ENCODE measurements at places on chromosomes 13 and 19.

DNA sequence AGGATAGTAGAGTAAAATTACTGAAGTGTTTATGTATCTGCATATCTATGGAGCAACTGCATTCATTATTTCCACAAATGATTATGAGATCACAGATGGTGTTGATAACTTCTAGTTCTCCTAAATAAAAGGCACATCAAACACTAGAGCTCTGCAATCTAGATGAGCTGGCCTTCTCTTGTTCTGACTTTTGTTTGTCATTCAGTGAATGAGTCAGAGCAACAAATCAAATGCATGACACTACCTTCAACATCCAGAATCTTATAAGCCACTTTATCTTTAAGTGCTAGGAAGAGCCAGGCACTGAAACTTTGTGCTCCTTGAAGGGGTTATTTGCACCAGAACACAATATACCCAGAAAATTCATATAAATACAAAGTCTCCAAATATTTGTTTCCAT lies 456.0 kb downstream of the PCDH17 start:
- no peak for DNase-seq

- DNase-seq: no peak
Observed at GRCh38 chr19:50836543-50837195, 3.3 kb upstream of the KLK15 start.

DNA sequence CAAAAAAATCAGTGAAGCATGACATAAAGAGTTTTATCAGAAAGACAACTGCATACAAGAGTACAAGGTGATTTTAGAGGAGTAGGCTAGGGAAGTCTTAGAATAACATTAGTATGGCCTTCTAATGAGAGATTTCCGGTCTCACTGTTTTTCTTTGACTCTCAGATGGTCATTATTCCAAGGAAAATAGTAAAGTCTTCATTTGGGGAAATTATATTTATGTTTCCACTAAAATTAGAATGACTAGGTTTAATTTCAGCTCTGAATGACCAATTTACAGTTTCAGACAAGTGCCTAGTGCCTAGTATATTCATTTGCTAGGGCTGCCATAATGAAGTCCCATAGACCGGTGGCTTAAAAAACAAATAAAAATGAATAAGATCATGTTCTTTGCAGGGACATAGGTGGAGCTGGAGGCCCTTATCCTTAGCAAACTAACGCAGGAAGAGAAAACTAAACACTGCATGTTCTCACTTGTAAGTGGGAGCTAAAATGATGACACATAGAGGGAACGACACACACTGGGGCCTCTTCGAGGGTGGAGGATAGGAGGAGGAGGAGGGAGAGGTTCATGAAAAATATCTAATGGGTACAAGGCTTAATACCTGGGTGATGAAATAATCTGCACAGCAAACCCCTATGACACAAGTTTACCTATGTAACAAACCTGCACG lies 303.1 kb downstream of the PCDH9 start:
- DNase-seq: peak; percentile 66

GRCh38 chr19:54207676-54207982 lies 7.0 kb downstream of the RPS9 start:
- no peak for DNase-seq

- no peak for DNase-seq
Observed at GRCh38 chr19:17145546-17146497, 69.3 kb upstream of the USE1 start.

GRCh38 chr13:55000043-55000442 lies 1971.4 kb downstream of the OLFM4 start:
- no peak for DNase-seq

- no peak for DNase-seq
Observed at GRCh38 chr19:44725251-44725650, 23.3 kb upstream of the BCL3 start.

GRCh38 chr19:6736169-6736916 lies 1.0 kb downstream of the GPR108 start:
- DNase-seq: peak; percentile 84

GRCh38 chr19:48283908-48284307 lies 14.0 kb downstream of the ZNF114 start:
- no peak for DNase-seq

GRCh38 chr13:73303851-73304250 lies 245.0 kb downstream of the KLF5 start:
- DNase-seq: no peak

- DNase-seq: no peak
Observed at GRCh38 chr13:70253834-70254233, 145.6 kb upstream of the KLHL1 start.

DNA sequence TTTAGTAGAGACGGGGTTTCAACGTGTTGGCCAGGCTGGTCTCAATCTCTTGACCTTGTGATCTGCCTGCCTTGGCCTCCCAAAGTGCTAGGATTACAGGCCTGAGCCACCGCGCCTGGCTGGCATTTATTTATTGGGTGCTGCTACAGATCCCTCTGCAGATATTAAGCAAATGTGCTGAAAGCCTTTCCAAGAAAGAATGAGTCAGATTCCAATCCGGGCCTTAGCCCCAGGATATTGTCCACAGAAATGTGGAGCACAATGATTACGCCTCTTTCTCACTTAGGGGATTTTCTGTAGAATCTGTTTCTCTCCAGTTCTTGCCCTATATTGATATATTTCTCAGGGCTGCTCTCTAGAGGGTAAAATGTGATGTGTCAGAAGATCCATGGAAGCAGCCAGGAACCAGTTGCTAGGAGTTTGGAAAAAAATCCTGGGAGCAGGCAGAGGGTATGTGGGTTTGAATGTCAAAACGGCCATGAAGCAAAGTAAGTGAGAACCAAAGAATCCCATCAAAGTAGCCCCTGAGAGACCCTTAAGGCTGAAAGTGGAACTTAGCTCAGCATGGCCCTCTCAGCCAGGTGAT lies 24.8 kb upstream of the IGFL4 start:
- no peak for DNase-seq

- peak; percentile 15 for DNase-seq
Observed at GRCh38 chr13:99258210-99258860, at the start of gene GPR18. GPR18 (minus strand) TSS chr13:99258379; CDS start chr13:99255872, 2,507 bp downstream.

- DNase-seq: peak; percentile 75
Observed at GRCh38 chr13:31199849-31200636, at the start of gene B3GLCT. B3GLCT (plus strand) TSS chr13:31199975; CDS start chr13:31200085, 110 bp downstream.

DNA sequence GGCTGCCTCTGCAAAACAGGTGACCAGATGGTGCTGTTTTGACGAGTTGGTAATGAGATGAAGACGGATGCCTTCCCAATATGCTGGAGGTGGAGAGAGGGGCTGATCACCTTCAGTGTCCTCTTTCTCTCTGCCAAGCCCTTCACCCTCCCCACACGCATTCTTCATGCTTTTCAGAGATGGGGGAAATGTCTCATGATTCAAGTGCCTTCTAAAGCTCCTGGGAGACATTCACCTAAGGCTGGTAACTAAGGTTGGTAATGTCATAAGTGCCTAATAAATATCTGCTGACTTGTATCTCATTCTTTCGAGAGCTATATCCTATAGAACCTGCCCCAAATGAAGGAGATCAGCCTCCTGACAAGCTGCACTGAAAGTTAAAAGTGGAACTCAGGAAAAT lies 86.2 kb upstream of the MBNL2 start:
- DNase-seq: no peak

GRCh38 chr13:23105051-23105450 lies 75.7 kb upstream of the SGCG start:
- no peak for DNase-seq

- peak; percentile 51 for DNase-seq
Observed at GRCh38 chr13:41842036-41842620, 118.8 kb downstream of the VWA8 start.

DNA sequence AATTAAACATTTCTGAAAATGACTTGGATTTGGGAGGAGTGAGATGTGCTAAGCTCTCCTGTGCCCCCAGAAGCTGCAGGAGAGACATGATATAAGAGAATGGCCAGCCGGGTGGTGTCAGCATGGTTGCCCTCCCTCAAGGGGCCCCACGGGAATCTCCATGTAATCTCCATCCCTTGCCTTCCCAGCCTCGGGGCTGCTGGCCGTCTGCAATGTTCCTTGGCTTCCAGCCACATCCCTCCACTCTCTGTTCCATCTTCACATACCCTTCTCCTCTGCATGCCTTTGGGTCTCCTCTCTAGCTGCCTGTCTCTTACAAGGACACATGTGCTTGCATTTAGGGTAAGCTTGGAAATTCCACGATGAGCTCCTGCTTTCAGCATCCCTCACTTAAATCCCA lies 172.0 kb downstream of the TSHZ3 start:
- no peak for DNase-seq

- no peak for DNase-seq
Observed at GRCh38 chr13:92901739-92902138, 324.9 kb upstream of the GPC6 start.

GRCh38 chr19:36849701-36850558 lies 746 bp upstream of the ZNF345 start:
- DNase-seq: peak; percentile 94

DNA sequence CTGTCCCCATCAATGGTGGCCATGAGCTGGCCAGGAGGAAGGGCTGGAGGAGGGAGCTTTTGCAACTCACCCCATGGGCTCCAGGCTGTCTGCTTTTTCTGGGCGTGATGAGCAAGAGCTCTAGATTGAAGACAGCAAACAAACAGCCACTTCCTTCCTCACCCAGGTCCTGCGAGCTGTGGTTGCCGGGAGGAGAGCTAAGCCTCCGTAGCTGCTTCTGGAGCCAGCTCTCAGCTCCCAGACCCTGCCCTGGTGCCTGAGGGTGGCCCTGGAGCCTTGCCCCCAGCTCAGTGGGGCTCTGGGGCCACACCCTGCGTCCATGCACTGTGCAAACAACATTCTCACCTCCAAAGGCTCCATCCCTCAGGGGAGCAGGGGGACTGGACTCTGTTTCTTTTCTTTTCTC lies 6.2 kb downstream of the MYO1F start:
- no peak for DNase-seq

- DNase-seq: no peak
Observed at GRCh38 chr13:77836423-77836822, 82.2 kb downstream of the EDNRB start.

DNA sequence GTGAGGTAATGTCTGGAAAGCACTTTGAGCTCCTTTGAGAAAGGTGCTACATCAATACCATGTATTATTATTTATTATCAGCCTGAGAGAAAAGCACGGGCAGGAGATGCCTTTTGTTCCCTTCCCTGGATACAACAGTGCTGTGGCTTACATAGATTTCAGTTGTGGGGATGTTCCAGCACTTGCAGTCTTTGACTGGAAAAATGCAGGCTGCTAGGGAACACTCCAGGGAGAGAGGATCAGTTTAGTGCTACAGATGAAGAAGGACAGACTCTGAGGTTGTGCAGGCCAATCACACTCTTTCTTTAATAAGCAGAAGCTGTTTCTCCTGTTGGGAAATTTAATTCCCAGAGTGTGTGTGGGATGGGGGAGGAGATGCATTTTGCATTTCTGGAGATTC lies 94.5 kb upstream of the OBI1 start:
- no peak for DNase-seq

DNA sequence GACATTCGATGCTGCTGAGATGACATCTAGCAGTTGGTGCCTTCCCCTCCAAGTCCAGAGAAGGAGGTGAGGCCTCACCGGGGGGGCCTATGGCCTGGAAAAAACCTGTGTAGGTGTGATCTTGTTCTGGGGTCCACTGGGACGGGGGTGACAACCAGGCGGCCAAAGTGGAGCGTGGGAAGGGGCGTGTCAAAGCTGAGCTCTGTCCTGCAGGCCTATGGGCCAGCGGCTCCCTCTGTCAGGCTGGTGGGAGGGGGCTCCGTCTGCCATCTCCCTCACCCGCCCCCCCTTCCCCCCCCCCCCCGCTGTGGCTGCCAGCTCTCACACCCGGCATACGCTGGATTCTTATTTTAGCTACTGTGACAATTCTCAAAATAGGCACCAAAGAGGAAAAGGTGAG lies 56.7 kb upstream of the UQCRFS1 start:
- DNase-seq: no peak

- no peak for DNase-seq
Observed at GRCh38 chr13:50122455-50122854, 107.2 kb downstream of the KCNRG start.

GRCh38 chr19:28497887-28498286 lies 715.1 kb downstream of the UQCRFS1 start:
- no peak for DNase-seq

- no peak for DNase-seq
Observed at GRCh38 chr13:57946361-57946760, 314.8 kb downstream of the PCDH17 start.

DNA sequence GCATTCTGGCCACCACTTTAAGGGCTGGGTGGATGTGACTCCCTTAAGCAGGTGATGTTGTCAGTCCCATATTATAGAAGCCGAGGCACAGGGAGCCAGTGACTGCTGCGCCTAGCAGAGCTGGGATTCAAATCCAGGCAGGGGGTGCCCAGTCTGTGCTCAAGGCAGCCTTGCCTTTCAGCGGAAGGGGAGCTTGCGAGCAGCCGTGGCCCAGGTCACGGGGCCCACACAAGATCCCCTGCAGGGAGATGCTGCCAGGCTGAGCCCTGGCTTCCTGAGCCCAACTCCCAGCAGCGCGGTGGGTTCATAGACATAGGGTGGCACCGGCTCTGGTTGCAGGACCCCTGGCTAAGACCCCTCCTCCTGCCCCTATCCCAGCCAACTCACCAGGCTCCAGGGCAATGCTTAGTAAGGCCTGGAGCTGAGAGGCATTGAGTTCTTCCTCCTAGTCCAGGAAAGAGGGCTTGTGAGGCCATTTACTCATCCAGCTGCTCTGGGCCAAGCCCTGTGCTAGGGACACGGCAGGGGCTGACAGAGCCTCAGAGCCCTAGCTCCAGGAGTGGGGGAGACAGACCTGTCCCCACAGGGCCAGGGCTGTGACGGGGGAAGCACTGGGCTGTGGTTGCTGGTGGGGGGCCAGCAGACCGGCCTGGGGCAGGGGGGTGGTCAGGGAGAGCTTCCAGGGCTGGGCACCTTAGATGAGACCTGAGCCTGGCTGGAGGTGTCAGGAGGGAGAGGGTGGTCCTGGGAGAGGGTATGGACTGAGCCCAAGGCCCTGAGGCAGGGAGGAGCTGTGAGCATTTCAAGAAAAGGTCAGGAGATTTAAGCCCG lies 9.6 kb downstream of the CAPN12 start:
- DNase-seq: no peak

DNA sequence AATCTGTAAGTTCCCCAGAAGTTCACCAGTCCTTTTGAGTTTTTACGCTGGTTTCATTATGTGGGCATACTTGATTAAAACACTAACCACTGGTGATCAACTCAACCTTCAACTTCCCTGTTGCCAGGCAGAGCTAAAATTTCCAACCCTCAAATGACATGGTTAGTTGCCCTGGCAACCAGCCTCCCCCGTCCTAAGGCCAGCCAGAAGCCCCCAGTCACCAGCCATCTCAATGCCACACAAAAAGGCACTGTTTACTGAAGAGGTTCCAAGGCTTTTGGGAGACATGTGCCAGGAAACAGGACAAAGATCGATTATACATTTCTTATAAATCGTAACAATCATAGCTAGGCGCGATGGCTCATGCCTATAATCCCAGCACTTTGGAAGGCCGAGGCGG lies 1.6 kb downstream of the ZNF649 start:
- no peak for DNase-seq

- no peak for DNase-seq
Observed at GRCh38 chr13:71516521-71516920, 350.5 kb downstream of the DACH1 start.

DNA sequence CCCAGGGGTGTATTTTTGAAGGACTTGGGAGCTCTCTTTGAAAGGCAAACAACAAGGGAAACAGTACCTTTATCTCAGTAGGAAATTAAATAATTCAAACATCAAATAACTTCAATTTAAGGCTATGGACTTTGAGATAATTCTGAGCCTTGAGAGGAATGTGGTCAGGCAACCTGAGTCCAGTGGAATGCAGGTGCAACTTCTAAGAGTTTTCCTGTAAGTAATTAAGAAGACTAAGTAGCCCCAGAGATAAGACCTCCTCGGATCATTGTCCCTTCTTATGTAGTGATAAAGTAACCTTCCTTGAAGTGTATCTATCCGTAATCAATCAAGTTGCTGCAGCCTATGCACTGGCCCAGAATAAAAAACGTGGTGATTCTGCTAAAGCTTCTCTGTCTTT lies 29.2 kb downstream of the ZNF701 start:
- no peak for DNase-seq
